Esophagus (tissue), 2 donors: ENCODE measurements at places on chromosomes 7 and 10. TPM values are rescaled to one million over a fixed set of nuclear protein-coding genes. Genes with fewer than 3 reads are reported as not detected.

RASSF4 gene
- 3.7 TPM for polyA plus RNA-seq

TRPV5 gene
- polyA plus RNA-seq: not detected

PRLHR gene
- polyA plus RNA-seq: not detected

GPR85 gene
- 0.39 TPM for polyA plus RNA-seq

CYP3A7 gene
- polyA plus RNA-seq: 0.02 TPM
